ENCODE measurements at places on chromosomes 1 and 21. TPM values are rescaled to one million over a fixed set of nuclear protein-coding genes. Genes with fewer than 3 reads are reported as not detected.

GRCh38 chr21:15480160-15480559 is 249.6 kb upstream of the USP25 start:
- DNase-seq: no peak

- no peak for DNase-seq
Observed at GRCh38 chr21:41713495-41714281, 53.2 kb downstream of the RIPK4 start.

DNA sequence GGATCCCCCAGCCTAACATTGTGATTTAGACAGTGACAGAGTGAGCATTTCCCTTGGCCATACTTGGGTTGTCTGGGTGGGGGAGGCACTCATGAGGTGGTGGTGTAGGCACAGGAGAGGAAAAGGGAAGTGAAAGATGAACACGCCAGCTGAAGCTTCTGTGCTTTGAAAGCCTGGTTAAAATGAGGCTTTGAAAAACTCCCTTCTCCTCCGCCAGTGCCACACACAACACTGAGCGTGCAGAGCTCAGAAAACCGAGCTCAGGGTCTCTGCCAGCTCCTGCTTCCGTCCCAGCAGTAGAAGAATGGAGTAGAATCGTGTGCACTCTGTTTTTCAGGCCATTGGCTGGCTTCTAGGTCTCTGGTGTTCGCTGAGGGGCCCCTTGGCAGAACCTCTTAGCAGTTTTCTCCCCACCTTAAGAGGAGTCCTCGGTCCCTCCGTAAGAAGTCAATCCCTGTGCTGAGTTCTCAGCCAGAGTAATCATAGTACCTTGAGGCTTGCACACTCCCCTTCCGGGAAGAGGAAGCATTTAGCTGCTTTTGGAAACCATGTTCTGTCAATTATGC is 12.9 kb downstream of the PLEKHM2 start:
- DNase-seq: no peak

GRCh38 chr1:63368131-63368530 is 704 bp downstream of the ALG6 start:
- no peak for DNase-seq

DNA sequence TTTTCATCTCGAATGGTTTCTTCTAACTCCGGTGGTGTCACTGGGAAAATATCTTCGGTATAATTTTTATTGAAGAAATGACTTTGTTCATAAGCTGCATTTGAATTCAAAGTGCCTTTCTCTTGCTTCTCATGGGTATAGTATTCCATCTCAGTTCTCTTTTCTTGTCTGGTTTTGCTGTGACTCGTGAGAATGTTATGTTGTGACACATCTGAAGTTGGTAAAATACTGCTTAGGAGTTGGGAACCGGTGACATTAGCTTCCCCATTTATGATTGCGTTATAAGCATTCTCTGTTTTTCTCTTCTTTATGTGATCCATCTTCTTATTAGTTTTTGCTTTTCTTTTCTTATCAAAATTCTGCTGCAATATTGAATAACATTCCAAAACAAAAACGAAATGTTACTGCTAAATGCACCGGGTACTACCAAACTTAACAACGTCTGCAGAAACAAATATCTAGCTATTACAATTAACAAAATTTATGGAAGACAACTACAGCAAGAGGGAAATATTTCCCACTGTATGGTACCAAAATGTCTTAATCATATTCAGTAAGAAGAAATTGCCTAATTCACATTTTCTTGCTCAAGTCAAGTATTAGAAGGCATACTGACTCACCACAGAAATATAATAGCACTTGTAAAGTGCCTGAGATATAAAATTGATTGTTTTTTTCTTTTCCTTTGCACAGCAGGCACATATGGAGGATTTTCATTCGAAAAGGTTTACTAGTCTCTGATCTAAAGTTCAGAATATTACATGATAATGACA is 15.5 kb downstream of the LRIF1 start:
- no peak for DNase-seq

RNF223 gene
- 0.09 TPM for polyA plus RNA-seq

- no peak for DNase-seq
Observed at GRCh38 chr1:14800014-14800413, 201.5 kb downstream of the KAZN start.

DNA sequence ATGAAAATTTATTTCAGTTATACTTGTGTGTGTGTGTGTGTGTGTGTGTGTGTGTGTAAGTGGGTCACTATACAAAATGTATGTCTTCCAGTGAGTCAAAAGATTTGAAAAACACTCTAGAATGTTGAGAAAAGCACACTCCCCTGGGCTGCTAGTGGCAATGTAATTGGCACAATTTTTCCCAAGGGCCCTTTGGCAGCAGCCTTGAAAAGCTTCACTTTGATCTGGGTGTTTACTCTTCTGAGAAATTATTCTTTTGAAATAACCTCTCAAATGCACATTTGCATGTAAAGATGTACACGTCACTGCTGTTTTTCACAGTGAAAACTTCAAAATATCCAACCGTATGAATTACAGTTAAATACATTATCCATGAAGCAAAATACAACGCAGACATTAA is 22.1 kb upstream of the SLC44A3 start:
- no peak for DNase-seq

- no peak for DNase-seq
Observed at GRCh38 chr1:199089393-199090122, 450.7 kb downstream of the PTPRC start.

- DNase-seq: no peak
Observed at GRCh38 chr1:30645807-30646206, 77.6 kb downstream of the MATN1 start.

DNA sequence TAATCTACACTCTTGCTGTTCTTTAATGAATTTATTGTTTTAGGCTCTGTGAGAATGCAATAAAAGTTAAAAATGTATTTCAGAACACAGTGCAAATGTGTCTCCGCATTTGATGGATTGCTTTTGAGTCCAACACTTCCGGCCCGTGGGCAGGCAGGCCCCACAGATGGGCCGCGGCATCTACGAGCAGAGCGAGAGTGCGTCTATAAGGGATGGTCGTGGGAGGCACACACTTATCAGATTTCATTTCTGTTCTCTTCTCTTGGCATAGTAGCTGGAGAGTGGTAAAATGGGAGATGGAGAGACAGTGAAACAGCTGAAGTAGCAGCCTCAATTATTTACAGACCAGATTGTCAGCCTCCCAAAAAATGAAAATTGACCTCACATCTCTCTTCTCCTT is 134.2 kb downstream of the NAV1 start:
- peak; percentile 50 for DNase-seq

- peak; percentile 47 for DNase-seq
Observed at GRCh38 chr1:223775054-223775453, 62.7 kb downstream of the CAPN2 start.

- no peak for DNase-seq
Observed at GRCh38 chr1:36542024-36542961, 59.6 kb upstream of the CSF3R start.

DNA sequence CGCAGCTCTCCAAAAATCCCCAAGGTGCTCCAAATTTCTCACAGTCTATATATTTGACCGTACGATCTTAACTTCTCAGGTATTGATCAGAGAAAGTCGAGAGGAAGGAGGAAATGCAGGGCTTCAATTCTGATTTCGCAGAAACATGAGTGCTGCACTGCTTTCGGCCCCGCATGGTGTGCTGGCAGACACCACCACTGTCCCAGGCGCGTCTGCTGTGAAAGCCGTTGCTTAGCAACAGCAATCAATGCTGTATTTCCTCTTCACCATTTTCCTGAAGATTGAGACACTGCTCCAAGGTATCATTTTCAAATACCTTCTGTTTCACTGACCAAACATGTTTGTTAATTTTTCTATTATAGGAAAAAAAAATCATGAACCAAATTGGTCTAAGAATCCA is 296.3 kb downstream of the SMYD3 start:
- DNase-seq: peak; percentile 26

DNA sequence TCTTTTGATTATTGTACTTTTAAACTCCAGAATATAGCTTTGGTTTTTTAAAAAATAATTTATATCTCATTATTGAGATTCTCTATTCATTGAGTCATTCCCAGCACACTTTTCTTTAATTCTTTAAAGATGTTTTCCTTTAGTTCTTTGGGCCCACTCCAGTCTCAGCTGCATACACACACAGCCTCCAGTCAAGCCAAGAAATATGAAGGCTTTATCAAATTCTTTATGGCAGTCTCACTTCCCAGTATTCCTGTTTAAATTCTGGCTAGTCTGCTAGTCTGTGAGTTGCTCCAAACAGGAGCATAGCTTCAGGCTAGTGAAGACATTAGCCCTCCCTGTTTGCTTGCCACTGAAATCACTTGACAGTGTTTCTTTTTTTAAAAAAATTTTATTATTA is 61.2 kb downstream of the CRP start:
- DNase-seq: peak; percentile 5

Measured in muscle of back (tissue), 13 donors.